ENCODE measurements at places on chromosomes 3 and 15.

DNA sequence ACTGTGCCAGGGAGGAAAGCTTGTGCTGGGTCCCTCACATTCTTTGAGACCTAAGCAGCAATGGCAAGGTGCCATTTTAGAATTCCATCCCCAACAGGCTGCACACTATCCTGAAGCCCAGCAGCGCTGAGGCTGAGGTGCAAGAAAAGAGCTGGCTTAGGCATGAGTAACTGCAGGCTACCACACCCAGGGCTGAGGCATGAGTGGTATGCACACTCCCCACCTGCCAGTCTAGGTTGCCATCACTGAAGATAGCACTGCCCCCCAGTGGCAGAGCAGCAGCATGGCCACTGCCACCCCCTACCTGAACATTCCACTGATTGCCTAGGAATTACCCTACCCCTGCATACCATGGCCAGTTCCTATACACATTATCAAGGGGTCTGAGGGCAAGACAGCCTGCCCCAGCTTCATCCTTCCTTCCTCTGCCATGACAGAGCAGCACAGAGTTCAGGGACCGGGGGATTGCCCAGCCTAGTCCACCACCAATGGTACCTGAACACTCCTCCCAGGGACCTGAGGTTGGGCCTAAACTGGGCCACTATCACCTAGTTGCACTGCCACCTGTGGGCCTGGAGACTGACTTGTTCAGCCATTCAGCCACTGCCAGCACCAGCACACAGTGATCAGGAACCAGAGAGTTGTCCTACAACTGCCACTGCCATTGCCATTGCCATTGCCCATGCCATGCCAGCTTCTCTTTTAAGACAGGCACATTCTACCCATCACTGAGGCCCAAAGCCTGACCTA lies 129.8 kb downstream of the SATB1 start:
- DNase-seq: no peak

DNA sequence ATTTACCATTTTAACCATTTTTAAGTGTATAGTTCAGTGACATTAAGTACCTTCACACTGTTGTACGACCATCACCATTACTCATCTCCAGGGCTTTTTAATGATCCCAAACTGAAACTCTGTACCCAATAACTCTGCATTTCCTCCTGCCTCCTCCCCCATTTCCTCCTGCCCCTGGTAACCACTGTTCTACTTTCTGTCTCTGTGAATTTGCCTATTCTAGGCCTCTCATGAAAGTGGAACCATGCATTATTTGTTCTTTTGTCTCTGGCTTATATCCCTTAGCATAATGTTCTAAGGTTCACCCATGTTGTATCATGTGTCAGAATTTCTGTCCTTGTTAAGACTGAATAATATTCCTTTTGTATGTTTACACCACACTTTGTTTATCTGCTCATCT lies 154.2 kb downstream of the MECOM start:
- DNase-seq: no peak

GRCh38 chr3:123447749-123448517 lies 957 bp downstream of the ADCY5 start:
- no peak for DNase-seq

GRCh38 chr15:50145451-50145872 lies 26.4 kb upstream of the ATP8B4 start:
- peak; percentile 45 for DNase-seq

GRCh38 chr15:76376029-76376428 lies 39.5 kb downstream of the ISL2 start:
- no peak for DNase-seq

DNA sequence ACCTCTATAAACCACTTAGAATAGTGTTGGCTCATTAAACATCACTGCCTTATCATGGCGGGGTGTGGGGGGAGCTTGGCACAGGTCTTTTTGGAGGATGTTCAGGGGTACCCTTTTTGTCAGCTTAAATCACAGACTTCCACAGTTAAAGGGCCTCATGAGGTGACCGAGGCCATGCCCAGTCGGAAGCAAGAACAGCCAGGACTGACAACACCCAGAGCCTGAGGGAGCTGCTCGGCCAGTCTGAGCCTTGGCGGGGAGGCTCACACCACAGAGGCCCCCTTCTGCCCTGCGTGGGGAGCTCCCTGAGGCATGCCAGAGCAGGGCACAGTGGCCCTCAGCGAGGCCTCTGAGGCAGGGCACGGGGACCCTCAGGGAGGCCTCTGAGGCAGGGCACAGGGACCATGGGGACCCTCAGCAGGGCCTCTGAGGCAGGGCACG lies 49.5 kb downstream of the UMPS start:
- DNase-seq: no peak

DNA sequence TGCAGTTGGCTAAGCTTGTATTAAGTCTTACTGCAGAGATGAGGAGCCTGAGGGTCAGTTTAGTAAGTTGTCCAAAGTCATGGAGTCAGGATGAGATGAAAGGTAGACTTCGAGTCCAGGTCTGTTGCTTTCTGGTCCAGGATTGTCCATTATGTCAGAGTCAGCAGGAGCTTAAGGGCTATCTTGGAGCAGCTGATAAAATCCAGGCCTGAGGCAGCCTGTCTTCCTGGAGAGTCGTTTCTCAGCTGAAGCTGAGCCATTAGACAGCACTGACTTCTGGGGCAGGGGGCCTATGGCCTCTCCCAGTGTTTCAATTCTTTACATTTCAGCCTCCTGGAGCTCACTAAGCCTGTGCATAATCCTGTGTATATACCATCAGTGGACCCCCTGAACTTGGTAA lies 219.5 kb upstream of the GAP43 start:
- no peak for DNase-seq

DNA sequence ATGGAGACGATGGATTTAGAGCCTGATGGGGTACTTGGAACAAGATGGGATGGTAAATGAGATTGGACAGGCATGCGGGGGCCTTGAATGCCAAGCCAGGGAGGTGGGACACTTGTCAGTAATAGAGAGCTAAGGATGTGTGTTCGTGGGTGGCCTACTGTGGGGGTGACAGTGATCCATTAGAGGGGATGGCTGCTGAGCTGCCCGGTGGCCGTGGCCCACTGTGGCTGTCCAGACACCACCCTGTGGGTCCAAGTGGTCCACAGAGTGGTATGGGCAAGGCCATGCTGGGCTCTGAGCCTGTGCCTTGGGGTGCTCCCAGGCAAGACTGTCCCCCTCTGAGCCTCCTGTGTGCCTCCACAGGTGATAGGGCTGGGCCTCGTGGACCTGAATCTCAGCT lies 17.5 kb downstream of the CAND2 start:
- DNase-seq: no peak

DNA sequence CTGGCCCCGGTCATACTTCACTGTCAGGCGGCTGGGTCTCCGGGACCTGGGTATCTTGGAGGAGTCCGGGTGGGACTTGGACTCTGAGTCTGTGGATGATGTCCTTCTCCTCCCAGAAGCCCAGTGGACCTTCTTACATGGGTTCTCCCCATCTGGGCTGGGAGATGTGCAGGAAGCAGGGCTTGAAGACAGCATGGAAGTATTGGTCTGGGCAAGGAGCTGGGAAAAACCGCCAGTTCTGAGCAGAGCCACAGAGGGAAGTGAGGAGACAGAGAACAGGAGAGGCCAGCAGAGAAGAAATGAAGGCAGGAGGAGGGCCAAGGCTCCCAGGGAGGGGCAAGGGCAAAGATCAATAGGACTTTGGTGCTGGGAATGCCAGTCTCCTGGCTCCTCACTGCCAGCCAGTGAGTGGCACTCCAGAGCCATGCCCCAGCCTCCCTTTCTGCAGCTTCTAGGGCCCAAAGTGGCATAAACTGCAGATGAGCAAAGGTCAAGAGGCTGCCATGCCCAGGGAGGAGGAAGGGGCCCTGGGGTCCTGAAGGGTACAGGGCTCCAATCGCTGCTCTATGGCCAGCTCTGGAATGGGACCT lies at the start of gene PPP1R14D:
TSS of gene PPP1R14D (minus strand) at position 262 of the 590 bp plus-strand sequence. CDS start at position 195, 67 bp downstream.
- DNase-seq: no peak

GRCh38 chr3:100175637-100176280 lies 61.5 kb upstream of the FILIP1L start:
- no peak for DNase-seq

DNA sequence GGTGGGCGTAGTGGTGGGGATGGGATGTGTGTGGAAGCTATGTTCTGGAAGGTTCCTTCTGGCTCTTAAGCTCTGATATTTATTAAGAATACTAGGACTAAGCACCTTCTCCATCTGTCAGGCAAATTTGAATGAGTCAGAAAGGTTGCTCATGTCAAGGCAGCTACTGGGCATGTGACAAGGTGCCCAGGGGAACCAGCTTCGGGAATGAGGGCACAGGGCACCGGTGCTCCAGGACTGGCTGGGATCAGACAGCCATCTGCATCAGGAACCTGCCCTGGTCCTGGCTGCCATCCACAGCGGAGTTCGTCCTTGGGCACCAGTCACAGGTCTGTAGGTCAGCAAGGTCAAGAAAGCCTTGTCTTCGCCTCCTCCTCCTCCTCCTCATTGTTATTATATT lies 32.5 kb downstream of the CA12 start:
- no peak for DNase-seq

DNA sequence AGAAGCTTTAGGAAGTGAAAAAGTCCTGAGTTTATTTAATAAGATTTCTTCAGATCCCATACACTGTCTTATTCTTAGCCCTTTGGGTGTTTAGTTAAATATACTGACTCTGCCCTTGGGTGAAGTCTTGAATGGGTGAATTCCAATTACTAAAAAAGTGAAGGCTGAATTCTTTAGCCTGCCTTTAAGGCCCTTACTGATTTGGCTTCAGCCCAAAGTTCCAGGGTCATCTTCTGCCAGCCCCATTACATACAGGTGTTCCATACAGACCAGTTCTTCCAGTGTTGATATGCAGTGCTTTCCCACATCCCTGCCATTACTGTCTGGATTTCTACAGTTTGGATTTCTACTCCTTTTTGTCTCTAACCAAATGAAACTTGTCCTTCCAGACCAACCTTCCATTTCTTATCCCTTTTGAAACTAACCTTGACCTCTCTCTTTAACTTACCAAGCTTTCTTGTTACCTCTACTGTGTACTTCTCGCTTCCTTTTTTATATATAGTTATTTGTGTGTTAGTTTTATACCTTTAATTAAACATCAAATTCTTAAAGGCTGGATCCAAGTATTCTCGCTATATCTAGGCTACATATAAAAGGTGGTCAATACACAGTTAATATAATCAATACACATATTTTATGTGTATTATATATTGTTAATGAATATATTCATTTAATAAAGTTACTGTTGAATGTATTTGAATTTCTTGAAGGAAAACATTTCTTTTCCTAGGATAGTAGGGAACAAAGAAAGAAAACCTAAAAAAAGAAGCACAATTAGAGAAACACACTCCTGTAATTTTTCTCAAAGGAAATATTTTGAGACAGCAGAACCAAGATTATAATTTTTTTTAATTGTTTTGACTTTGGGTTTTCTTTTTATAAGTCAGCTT lies 15.0 kb downstream of the MBNL1 start:
- no peak for DNase-seq

DNA sequence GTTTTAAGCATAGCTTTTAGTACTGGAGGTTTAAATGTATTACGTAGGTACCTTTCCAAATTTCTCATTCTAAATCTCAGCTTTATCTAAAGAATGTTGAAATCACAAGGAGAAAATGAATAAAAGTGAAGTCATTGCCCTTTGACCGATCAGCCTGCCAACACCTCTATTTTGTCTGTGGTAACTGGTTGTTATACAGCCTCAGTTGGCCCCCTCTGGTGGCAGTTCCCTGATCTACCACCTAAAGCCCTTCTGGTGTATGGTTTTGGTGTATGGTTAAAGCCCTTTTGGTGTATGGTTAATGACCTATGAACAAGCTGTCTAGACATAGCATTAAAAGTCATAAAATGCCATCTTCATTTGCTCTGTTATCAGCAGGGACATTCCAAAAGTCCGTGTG lies 378.2 kb upstream of the AZI2 start:
- DNase-seq: no peak

- no peak for DNase-seq
Observed at GRCh38 chr15:32682977-32683630, 34.7 kb upstream of the GREM1 start.

GRCh38 chr3:114154321-114154821 lies 24.5 kb downstream of the DRD3 start:
- no peak for DNase-seq

DNA sequence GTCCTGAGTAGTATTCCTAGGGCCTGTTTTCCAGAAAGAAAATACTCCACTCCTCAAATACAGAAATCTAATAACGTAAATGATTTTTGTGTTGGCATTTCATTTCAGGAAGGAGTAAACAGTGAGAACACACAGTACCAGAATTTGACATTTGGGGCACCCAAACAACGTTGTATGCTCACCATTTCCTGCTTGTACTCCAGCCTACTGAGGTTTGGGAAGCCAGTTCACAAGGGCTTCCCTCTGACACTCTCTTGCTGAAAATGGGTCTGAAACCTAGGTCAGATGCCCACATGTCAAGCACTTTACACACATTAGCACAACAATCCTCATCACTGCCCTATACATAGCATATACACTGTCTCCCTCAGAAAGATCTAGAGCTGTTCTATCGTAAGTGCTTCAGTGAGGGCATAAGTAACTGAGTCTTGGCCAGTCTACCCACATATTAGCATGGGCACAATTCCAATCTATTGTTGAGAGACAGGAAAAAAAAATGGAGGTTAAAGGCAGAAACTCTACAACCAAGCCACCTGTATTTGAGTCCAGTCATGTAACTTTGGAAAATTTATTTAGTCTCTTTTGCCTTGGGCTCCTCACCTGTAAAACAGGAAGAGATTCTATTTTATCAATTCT lies 43.5 kb upstream of the RSL24D1 start:
- DNase-seq: no peak

DNA sequence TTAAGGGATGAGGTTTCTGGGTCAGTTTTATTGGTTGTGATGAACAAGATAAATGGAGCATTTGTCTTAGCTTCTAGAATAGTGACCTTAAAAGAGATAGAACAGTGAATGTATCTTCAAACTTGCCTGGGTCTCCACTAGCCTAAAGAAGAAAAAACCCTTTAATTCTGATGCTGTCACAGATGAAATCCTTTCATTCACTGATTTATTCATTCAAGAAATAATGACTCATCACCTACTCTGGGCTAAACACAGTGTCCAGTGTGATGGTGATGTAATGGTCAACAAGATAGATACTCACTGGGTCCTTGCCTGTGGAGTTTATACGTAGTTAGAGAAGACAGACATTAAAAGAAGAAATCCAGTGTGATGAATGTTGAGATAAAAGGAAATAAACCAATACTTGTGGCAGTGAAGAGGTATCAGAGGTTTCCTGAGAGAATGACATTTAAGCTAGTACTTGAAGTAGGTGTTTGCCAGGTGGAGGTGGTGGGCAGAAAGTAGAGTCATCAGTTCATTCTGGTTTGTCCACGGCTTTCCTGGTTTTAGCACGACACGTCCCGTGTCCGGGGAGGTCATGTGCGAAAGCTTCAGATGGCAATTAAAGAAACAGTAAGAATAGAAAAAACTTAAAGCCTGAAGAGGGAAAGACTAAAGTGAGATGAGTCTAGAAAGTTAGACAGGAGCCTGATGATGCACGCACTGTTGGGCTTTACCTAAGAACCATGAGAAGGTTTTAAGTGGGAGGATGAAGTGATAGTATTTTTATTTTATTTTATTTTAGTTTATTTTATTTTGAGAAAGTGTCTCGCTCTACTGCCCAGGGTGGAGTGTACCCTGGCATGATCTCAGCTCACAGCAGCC lies 18.5 kb downstream of the PAK2 start:
- DNase-seq: no peak

GRCh38 chr3:13470894-13471574 lies 9.1 kb upstream of the HDAC11 start:
- no peak for DNase-seq
